HS-5 (cell line): ENCODE measurements at places on chromosomes 12 and 14.

DNA sequence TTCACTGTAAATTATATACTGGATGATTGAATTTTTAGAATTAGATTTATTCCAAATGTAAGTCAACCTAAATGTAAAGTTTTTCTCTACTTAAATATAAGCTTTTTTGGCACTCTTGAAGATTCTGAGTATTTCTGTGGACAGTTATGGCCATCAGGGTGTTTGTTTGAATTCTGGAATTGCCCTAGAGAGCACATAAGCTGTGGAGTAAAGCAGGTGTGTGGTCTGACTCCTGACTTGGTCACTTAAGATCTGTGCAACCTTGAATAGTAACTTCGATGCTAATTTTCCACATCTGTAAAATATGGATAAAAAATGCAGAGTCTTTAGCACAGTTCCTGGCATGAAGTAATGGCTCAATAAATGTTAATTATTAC, 64.4 kb downstream of the FUT8 start:
- DNase-seq = no peak

GRCh38 chr12:94031763-94032162, 116.6 kb upstream of the PLXNC1 start:
- DNase-seq = no peak

DNA sequence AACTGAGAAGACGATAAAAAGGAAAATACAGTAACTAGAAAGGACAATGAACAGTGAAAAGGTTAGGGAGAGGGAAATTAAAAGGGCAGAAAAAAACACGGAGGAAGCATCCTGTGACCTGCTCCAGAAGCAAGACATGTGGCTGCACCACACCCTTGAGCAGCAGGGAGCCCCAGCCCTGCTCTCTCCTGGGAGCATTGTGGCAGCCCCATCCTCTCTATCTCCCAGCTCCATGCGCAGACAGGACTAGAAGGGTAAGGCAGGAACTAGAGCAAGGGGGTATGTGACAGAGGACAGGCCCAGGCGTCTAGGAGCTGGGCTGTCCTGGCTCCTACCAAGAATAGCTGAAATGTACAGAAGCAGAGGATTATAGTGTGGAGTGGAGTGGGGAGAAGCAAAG, 38.6 kb upstream of the SMUG1 start:
- DNase-seq = no peak

DNA sequence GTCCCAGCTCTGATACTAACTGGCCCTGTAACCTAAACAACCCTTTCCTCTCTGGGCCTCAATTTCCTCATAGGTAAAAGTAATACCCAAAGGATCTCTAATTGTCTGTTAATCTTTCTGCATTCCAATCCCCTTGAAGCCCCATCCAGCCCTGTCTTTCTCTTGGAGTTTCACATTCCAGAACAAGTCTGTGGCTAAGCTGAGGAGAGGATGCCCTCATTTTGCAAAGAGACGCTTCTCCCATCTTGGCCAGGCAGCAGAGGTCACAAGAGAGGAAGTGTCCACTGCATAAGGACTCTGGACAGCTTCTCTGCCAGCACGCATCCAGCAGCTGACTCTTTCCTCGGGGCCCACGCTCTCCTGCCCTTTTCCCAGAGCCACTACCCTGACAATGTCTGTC, 263.4 kb upstream of the FKBP4 start:
- no peak for DNase-seq

DNA sequence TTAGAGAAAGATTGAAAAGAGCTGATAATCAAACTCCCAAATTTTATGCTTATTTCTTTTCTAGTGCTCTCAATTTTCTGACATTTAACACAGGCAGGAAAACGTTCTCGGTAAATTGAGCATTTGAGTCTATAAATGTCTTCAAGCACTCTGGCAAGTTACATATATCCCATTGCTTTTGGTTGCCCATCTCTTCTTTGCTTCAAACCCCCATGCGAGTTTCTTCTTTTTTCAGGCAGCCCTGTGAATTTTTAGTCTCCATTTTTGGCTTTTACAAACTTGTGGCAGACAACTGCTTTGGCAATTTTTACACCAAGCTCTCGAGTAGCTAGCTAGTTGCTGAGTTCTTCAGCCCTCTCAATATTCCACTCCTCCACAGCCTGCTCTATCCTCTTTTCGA, 8.7 kb upstream of the TMEM63C start:
- no peak for DNase-seq

GRCh38 chr12:70317781-70318180, 48.3 kb upstream of the KCNMB4 start:
- DNase-seq = no peak

DNA sequence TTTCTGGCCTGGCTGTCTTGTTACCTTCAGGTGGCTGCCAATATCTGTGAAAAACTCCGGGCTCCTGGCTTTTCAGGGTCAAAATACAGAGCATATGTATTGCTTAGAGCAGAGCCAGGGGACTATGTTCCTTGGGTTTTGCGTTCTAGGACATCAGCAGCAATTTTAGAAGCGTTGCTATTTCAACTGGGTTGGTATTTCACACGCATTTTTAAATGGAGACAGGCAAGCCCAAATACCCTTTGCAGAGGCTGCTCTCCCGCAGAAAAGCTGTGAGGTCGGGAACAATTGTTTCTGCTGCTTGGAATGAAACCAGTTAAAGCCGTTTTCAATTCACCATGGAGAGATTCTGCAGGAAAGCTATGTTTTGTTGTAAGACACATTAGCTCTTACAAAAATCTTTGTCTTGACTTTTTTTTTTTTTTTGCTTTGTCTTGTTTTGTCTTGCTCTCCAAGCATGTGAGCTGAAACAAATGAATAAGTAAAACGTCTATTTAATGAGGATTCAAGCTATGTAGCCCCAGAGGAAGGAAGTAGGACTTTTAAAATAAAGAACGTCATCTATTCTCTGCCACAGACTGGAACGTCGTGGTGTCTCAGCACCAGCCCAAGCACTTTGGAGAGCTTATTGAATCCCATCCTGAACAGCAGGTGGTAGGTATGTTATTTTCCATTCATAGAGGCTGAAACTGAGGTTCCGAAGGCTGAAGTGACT, 181.0 kb upstream of the TBX3 start:
- no peak for DNase-seq

DNA sequence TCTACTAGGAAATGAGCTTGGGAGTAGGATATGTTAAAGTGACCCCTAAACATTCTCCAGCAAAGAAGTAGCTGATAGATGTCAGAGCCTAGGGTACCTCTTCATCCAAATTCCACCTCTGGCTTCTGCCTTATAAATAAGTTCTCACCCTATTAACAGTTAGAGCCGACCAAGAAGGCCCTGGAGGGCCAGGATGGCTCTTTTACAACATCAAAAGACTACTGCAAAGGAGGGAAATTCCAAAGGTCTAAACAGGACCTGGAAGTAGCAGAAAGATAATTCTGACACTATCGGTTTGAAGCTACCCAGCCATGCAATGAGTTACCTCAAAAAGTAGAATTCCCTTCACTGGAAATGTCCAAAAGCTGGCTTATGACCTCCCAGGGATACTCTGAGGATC, 90.0 kb downstream of the PPM1H start:
- no peak for DNase-seq

- DNase-seq = no peak
These were observed 270.6 kb upstream of the TBX3 start for GRCh38 chr12:114954511-114955055.

DNA sequence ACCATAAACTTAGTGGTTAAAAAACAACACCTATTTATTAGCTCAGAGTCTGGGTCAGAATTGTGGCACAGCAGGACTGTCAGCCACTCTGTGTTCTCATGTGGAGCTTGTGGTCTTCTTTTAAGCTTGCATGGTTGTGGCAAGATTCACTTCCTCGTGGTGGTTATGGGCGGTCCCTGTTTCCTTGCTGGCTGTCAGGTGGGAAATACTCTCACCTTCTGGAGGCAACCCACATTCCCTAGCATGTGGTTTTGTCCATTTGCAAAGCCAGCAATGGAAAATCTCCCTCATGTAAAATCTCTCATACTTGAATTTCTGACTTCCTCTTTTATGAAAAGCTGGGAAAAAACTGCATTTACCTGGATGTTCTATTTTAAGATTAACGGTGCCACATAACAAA, 229.8 kb downstream of the ALX1 start:
- no peak for DNase-seq

DNA sequence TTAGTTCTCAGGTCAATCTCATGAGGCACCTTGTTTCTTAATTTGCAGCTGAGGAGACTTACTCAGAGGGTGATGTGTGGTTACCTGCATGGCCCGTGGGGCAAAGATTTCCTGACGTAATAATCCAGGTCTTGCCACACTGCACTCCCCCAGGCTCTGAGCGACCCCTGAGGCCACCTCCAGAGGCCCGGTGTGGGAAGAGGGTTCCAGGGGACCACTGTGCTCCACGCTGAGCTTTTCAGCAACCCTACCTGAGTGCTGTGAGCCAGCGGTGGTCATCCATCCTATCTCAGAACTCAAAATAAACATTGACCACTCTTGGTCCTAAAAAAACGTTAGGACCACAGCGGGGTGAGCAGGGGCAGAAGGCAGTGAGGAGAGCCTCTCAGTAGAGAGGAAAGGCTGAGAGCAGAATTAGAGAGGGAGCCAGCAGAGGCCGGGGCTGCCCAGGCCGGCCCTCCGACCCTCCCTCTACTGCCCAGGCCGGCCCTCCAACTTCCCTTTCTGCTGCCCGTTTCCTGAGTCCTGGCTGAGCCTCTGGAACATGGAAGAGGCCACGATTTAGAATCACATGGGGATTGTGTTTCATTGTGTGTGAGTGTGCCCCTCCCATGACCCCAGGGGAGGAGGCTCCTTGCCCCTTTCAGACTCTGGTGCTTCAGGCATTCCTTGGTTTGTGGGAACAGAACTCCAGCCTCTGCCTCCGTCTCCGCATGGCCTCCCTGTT, 188.2 kb upstream of the DIO3 start:
- no peak for DNase-seq

DNA sequence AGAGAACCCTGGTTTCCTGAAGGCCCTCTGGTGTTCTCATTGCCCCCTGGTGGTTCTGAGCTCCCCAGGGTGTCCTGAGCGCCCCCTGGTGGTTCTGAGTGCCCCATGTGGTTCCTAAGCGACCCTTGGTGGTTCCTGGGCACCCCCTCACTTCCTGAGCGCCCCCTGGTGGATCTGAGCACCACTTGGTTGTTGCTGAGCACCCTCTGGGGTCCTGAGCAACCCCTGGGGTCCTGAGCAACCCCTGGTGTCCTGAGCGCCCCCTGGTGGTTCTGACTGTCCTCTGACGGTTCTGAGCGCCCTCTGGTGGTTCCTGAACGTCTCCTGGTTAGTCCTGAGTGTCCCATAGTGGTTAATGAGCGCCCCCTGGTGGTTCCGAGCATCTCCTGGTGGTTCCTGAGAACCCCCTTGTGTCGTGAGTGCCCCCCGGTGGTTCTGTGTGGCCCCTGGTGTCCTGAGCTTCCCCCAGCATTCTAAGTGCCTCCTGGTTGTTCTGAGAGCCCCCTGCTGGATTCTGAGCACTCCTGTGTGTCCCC, 568.3 kb downstream of the TMEM121 start:
- DNase-seq = no peak

GRCh38 chr14:92969430-92969829, 46.5 kb downstream of the CHGA start:
- no peak for DNase-seq

DNA sequence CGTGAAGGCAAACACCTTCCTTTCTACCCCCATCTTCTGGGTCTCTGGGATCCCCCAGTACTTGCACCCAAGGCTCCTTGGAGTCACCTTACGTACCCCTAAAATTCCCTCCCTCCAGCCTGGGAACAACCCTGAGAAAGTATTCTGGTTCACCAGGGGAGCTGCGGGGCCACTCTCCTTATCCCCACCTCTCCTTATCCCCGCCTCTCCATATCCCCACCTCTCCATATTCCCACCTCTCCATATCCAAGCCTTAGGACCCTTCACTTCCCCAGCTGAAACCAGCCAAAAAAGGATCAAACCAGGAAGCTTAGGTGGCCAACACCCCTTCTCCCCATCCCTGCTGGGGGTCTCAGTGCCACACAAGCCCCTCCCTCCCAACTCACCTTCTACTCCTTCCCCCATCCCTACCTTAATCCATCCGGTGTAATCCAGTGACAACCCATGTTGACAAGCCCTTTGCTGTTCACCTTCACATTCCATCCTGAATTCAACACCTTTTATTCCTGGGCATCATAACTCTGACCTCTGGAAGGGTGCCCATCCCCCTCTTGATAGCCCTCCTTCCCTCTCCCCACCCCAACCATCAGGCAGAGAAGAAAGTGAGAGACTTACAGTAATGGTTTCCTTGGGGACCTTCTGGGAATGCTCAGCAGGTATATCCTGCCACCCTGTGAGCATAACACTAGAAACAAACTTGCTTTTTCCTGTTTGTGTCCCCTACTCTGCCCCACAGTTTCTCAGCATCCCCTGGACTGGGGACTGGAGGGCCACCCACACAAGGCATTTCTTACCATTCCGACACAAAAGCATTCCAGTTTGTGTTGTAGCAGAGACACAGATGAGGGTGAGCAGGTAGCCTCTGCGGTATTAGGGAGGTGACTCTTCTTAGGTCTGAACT, 1.6 kb upstream of the MSI1 start:
- DNase-seq = no peak

DNA sequence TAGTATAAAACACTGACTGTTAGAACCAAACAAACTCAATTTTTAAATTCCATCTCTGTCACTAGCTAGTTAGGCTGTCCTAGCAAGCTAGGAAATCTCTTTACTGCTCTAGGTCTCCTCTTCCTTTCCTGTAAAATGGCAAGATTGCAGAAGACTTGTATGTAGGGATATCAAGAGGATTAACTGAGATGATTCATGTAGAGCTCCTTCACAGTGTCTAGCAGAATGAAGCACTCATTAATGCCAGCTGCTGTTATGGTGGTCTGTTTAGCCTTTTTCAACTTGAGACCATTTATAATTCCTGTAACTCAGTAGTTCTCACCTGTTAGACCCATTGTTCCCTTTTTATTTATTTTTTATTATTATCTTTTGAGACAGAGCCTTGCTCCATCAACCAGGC, 67.8 kb upstream of the KCNH3 start:
- no peak for DNase-seq

DNA sequence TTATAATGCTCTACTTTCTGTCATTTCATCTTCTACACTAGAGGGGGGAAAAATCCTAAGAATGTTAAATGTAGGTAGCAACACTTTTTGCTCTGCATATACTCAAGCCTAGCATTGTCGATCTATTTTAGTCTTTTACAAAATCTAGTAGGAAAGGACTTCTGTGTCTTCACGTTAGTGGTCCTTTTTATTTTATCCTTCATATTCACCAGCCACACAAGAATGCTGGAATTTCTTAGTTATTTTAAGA, 253.0 kb upstream of the FLRT2 start:
- DNase-seq = no peak

GRCh38 chr12:28998662-28999120, 150.4 kb upstream of the FAR2 start:
- no peak for DNase-seq

DNA sequence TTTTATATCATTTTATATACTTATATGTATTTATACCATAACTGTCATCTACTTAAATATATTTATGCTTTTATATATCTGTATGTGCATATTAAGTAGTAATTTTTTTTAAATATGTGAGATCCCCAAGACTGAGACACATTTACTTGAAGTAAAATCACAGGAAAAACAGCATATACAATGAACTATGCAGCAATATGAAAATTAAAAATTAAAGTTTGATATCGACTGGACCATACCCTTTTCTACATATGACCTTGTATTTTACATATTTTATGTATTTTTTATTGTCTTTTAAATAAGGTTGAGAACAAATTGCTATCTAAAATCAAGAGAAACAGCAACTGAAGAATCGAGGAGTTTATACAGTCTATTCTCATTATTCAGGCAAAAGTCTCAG, 50.0 kb downstream of the TSPAN19 start:
- no peak for DNase-seq

- DNase-seq = no peak
These were observed 19.4 kb upstream of the EIF5 start for GRCh38 chr14:103314496-103315277.

GRCh38 chr12:9773216-9773877, 12.6 kb upstream of the CD69 start:
- no peak for DNase-seq

GRCh38 chr14:28629328-28630004, 137.1 kb upstream of the FOXG1 start:
- DNase-seq = no peak
